Activated naive CD8-positive, alpha-beta T cell treated with anti-CD3 and anti-CD28 coated beads for 36 hours (primary cell): ENCODE measurements at places on chromosomes 6 and 20. TPM values are rescaled to one million over a fixed set of nuclear protein-coding genes. Genes with fewer than 3 reads are reported as not detected.

Gene DNPH1
- 56.1 TPM for total RNA-seq

Gene CALHM4
- not detected for total RNA-seq

Gene PGC
- not detected for total RNA-seq

Gene TRIM10
- not detected for total RNA-seq

Gene ZNF391
- 6.8 TPM for total RNA-seq

Gene COL19A1
- total RNA-seq = 0.36 TPM

Gene SLC12A5
- total RNA-seq = 0.26 TPM

Gene APCDD1L
- not detected for total RNA-seq

DNA sequence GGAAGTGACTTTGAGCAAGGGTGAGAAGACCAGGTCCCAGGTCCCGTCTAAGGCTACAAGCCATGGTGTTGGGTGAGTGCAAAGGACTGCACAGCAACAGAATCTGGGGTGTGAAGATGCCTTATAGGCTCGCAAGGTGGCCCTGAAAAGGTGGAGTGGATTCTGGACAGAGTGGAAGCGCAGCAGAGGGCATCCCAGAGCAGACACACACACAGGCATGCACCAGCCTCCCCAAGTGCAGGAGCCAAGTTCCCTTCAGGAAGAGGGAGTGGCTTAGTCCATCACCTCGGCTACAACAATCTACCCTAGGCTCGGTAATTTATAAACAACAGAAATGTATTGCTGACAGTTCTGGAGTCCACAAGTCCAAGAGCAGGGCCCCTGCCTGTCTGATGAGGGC lies 180.1 kb upstream of the PDE10A start:
- H3K27ac ChIP-seq = no peak overlapping the region
- H3K27me3 ChIP-seq = peaks cover 58% of the 10 kb centered on the region
- H3K4me1 ChIP-seq = no peaks in the 10 kb centered on the region
- H3K36me3 ChIP-seq = no peaks in the 10 kb centered on the region
- DNase-seq = no peak

DNA sequence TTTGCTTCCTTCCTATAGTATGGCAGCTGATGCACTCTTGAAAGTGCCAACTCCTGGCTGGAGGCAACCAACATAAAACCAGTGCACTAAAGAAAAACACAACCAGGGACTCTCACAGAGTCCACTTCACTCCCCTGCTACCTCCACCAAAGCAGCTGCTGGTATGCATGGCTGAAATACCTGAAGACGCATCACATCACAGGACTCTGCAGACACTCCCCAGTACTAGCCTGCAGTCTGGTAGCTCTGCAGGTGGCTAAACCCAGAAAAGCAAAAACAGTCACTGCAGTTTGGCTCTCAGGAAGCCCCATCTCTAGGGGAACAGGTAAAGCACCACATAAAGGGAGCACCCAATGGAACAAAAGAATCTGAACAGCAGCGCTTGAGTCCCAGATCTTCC lies 473.0 kb upstream of the SPTLC3 start:
- no peaks in the 10 kb centered on the region for H3K4me1 ChIP-seq
- no peaks in the 10 kb centered on the region for H3K27me3 ChIP-seq
- DNase-seq = no peak
- H3K36me3 ChIP-seq = no peaks in the 10 kb centered on the region
- no peak overlapping the region for H3K4me3 ChIP-seq

- H3K4me1 ChIP-seq = peaks cover 10% of the 10 kb centered on the region
- no peaks in the 10 kb centered on the region for H3K27me3 ChIP-seq
- no peak for DNase-seq
- no peak overlapping the region for H3K27ac ChIP-seq
- H3K36me3 ChIP-seq = peaks cover 4% of the 10 kb centered on the region
Observed at GRCh38 chr20:289693-290083, 862 bp downstream of the C20orf96 start.

DNA sequence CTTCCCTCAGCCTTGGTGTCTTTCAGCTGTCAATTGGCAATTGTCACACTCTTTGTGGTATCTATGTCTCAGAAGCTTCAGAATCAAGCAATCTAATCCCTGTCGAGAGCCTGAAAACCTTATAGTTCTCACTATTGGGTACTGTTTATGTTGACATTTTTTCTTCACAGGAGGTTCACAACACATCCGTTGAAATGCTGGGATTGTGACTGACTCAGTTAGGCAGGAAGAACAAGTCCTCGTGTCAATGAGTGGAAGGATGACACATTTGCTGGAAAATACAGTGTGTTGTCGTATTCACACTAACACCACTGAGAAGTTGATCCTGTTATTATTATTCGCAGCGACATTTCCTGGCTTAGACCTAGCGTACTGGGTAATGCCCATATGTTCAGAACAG lies 163.9 kb upstream of the CITED2 start:
- no peak overlapping the region for H3K4me3 ChIP-seq
- peaks cover 25% of the 10 kb centered on the region for H3K4me1 ChIP-seq
- DNase-seq = no peak
- no peaks in the 10 kb centered on the region for H3K27me3 ChIP-seq
- no peak overlapping the region for H3K27ac ChIP-seq
- H3K36me3 ChIP-seq = no peaks in the 10 kb centered on the region

GRCh38 chr6:38175786-38176185 lies 356.3 kb downstream of the ZFAND3 start:
- no peak overlapping the region for H3K27ac ChIP-seq
- H3K4me3 ChIP-seq = no peak overlapping the region
- peaks cover 4% of the 10 kb centered on the region for H3K36me3 ChIP-seq

GRCh38 chr6:24253360-24253759 lies 104.5 kb downstream of the DCDC2 start:
- peaks cover 18% of the 10 kb centered on the region for H3K27me3 ChIP-seq
- DNase-seq = no peak
- H3K36me3 ChIP-seq = no peaks in the 10 kb centered on the region
- H3K4me1 ChIP-seq = peaks cover 8% of the 10 kb centered on the region

GRCh38 chr20:16898433-16898832 lies 150.3 kb downstream of the OTOR start:
- H3K4me1 ChIP-seq = no peaks in the 10 kb centered on the region
- no peak overlapping the region for H3K4me3 ChIP-seq
- no peaks in the 10 kb centered on the region for H3K36me3 ChIP-seq
- no peaks in the 10 kb centered on the region for H3K27me3 ChIP-seq

DNA sequence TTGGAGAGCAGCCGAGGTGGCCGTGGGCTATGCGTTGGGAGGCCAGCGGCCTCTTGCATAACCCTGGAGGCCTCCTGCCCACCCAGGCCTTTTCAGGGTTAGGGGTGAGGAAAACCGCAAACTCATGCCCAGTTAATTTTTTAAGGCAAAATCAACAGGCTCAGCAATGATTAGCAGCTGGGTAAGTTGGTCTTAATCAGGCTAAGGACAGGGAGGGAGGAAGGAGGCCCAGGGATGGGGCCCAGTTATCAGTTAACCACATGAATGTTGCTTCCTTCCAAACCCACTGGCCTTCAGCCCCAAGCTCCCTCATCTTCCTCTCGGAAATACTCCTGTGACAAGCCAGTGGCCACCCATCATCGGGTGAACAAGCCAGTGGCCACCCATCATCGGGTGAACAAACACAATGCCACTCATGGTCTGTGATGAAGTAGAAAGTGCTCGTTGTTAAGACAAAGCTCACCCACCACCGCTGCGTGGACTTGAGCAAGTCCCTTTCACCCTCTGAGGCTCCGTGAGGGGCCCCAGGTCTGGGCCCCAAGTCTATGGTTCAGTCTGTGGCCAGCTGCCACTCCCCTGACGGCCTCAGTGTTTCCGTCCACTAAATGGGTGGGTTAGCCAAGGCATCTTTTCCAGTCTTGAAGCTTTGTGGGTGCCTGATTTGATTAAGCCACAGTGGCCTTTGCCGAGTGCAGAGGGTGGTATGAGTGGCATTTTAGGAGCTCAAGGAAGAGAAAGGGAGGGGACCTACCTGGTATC lies 39.4 kb downstream of the HNF4A start:
- no peaks in the 10 kb centered on the region for H3K27me3 ChIP-seq
- H3K4me3 ChIP-seq = no peak overlapping the region
- no peak for DNase-seq
- no peak overlapping the region for H3K27ac ChIP-seq
- H3K4me1 ChIP-seq = no peaks in the 10 kb centered on the region
- H3K36me3 ChIP-seq = no peaks in the 10 kb centered on the region

- H3K4me1 ChIP-seq = peaks cover 12% of the 10 kb centered on the region
- no peak overlapping the region for H3K4me3 ChIP-seq
- DNase-seq = no peak
- H3K27ac ChIP-seq = no peak overlapping the region
- peaks cover 5% of the 10 kb centered on the region for H3K36me3 ChIP-seq
Observed at GRCh38 chr6:155227046-155227445, 36.8 kb upstream of the CLDN20 start.

DNA sequence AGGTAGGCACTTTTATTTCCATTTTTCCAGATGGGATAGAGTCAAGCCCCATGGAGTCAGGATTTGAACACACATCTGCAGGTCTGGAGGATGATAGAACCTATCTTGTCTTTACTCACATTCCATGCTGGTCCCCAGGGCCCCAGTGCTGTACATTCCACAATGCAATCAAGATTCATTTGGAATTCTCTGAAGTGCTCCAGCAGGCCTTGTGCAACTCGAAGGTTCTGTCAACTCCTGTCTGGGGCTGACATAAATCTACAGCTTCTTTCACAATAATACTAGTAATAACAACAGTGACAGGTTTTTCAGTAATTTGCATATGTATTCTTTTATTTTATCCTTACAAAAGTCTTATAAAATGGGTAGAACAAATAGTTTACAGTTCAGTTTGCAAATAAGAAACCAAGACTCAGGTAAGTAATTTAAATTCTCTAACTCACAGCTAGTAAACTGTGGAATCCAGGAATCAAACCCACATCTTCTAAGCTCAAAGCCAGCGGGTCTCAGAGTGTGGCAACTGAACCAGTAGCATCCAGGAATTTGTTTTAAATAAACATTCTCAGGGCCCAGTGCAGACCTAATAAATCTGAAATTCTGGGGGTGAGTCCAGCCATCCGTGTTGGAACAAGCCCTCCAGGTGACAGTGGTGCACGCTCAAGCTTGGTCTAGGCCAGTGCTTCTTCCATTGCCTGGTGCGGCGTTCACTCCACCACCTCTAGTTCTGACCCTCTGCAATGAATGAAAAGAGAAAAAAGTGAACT lies 137.0 kb upstream of the TNFAIP3 start:
- H3K4me1 ChIP-seq = no peaks in the 10 kb centered on the region
- no peak for DNase-seq
- no peak overlapping the region for H3K27ac ChIP-seq
- H3K36me3 ChIP-seq = no peaks in the 10 kb centered on the region
- no peaks in the 10 kb centered on the region for H3K27me3 ChIP-seq
- no peak overlapping the region for H3K4me3 ChIP-seq

GRCh38 chr6:52500238-52501129 lies 76.4 kb downstream of the TRAM2 start:
- H3K36me3 ChIP-seq = no peaks in the 10 kb centered on the region
- DNase-seq = no peak
- H3K4me1 ChIP-seq = no peaks in the 10 kb centered on the region
- H3K27ac ChIP-seq = no peak overlapping the region
- H3K27me3 ChIP-seq = no peaks in the 10 kb centered on the region
- no peak overlapping the region for H3K4me3 ChIP-seq

DNA sequence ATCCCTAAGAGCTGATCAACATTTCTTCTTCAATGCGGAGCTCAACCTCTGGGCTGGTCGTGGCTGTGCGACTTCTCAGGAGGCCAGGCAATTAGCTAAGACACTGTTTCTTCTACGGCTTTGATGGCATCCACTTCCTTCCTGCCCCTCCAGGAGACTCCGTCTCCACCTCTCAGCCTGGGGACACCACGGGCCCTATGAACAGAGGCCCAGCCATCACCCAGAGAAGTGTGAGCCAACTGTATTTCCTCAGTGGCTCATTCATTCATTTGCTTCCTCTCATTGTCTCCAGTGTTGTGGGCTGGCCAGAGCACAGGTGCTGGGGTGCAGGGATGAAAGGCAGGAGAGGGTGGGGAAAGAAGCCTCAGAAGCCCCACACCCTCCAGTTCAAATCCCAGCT lies 51.8 kb upstream of the APCDD1L start:
- H3K4me3 ChIP-seq = no peak overlapping the region
- no peaks in the 10 kb centered on the region for H3K27me3 ChIP-seq
- H3K36me3 ChIP-seq = no peaks in the 10 kb centered on the region
- H3K27ac ChIP-seq = no peak overlapping the region

GRCh38 chr6:26012061-26012460 lies 49.5 kb downstream of the TRIM38 start:
- H3K27me3 ChIP-seq = no peaks in the 10 kb centered on the region
- no peak for DNase-seq
- H3K36me3 ChIP-seq = peaks cover 1% of the 10 kb centered on the region
- H3K4me3 ChIP-seq = no peak overlapping the region
- H3K27ac ChIP-seq = no peak overlapping the region

DNA sequence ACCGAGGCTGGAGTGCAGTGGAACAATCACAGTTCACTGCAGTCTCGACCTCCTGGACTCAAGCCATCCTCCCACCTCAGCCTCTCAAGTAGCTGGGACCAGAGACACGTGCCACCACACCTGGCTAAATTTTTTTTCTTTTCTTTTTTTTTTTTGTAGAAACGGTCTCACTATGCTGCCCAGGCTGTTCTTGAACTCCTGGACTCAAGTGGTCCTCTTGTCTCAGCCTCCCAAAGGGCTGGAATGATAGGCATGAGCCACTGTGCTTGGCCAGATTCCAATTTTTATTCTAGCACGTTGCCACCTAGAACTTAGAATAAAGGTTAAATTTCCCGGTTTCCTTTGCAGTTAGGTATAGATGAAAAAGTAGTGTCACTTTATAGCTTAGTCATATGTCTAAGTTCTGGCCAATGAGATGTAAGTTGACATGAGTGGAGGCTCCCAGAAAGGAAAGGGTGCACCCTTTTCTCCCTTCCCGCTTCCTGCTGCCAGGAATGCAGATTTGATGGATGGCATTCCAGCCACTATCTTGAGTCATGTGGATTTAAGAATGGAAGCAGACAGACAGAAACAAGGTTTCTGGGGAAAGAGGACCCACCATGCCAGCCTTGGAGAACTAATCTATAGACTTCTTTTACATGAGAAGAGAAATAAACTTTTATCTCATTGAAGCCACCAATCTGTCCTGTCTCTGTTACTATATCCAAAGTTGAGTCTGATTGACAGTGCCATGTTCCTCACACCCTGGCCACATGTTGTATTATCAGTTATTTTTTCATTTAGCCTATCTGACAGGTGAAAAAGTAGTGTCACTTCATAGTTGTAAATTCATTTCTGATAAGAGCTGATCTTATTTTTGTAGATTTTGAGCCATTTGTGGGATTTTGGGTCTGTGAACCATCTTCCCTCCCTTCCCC lies 60.6 kb upstream of the NCOA3 start:
- no peak overlapping the region for H3K4me3 ChIP-seq
- H3K27ac ChIP-seq = no peak overlapping the region
- no peaks in the 10 kb centered on the region for H3K36me3 ChIP-seq
- H3K27me3 ChIP-seq = no peaks in the 10 kb centered on the region
- H3K4me1 ChIP-seq = peaks cover 4% of the 10 kb centered on the region
- no peak for DNase-seq
